Lung microvascular endothelial cell (primary cell): ENCODE measurements at places on chromosomes 7 and 10. TPM values are rescaled to one million over a fixed set of nuclear protein-coding genes. Genes with fewer than 3 reads are reported as not detected.

DNA sequence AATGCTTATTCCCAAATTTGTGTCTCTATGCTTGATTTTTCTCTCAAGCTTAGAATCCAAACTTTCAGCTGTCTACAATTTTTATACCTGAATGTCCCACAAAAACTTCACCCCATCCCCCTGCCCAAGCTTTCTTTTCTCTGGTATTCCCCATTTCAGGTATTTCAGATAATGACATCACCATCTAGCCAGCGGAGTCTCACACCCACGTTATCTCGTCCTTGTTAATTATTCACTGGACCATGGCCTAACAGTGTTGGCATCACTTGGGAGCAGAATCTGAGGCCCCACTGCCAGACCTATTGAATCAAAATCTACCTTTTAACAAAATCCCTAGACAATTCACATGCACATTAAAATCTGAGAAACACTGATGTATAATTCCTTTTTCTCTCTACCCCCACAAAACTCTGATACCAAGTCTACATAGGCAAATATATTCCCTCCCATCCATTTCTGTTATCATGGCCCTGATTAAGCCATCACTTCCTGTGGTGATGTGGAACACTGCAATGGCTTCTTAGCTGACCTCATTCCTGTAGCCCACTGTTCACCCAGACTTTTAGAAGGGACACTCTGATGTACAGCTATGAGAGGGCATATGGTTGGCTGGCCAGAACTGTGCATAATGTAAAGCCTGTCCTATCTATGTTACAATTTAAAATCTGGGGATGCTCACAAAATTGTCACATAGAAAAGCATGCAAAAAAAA is 31.4 kb downstream of the ZNF438 start:
- no peak for DNase-seq

DNA sequence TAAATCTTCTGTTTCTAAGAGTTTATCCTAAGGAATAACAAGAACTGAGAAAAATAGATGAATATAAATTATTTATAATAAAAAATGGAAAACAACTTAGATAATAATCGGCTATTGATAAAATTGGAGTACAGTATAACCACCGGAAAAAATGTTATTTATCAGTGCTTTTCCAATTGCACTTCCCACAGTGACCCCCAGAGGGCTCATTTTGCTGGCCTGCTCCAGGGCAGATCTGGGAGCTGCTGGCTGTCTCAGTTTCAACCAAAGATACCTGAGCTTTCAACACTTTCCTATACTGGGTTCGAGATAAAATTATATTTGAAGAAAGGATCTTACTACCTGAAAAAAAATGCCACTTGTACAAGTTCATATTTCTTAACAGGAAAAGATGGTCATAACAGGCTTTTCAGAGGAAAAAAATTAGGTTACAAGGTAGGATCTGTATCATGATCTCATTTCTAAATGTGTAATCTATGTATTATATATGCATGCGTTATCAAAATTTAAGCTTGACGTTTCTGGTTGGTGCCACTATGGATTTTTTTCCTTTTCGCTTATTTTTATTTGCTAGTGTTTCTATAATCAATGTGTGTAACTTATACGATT is 165.7 kb downstream of the NPSR1 start:
- peak; percentile 59 for DNase-seq

DNA sequence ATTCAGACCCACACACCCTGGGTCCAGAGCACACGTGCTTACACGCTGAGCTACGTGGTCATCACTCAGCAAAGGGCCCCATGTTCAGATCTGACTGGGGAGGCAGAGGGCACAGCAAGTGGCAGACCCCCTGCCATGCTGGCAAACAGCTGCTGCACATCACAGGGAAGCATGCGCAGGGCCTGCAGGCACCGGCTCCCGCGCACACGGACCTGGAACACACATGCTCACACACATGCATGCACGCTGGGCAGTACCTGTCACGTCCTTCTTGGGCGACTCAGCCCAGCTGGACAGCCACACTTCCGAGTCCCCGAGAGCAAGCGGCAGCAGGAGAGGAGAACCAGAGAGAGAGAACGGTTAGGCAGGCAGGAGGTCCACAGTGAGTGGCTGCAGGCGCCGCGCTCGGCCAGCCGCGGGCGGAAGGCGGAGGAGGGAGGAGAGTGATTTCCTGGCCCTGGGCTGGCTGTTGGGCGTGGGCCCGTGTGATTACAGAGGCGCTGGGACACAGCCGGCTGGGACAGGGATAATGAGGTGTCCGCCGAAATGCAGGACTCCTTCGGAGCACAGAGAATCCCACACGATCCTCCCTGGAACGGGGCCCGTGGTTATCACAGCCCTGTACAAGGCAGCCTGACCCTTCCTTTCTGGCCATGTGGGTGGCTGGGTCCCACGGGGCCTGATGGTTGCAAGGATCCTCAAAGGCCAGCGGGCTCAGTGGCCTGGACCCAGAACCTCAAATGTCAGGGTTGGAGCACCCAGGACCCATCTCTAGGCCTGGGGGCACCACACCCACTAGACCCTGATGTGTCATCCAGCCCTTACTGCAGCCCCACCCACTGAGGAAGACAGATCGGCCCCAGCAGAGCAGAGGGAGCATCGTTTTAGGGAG is 175.1 kb downstream of the NEURL1 start:
- peak; percentile 60 for DNase-seq

- no peak for DNase-seq
Measured at GRCh38 chr7:141232286-141233051, 158.6 kb downstream of the TMEM178B start.

SPDYE9 gene
- total RNA-seq: not detected in 2 replicates

FEZF1 gene
- not detected in 2 replicates for total RNA-seq

PIK3AP1 gene
- under 0.01 TPM in 1 of 2 replicates, not detected in the other for total RNA-seq

- peak; percentile 83 for DNase-seq
Measured at GRCh38 chr10:87918254-87918859, 54.9 kb downstream of the PTEN start.

ATP5MK gene
- total RNA-seq: 183 and 219 TPM in 2 replicates
